ENCODE measurements at places on chromosomes 13 and 19.

DNA sequence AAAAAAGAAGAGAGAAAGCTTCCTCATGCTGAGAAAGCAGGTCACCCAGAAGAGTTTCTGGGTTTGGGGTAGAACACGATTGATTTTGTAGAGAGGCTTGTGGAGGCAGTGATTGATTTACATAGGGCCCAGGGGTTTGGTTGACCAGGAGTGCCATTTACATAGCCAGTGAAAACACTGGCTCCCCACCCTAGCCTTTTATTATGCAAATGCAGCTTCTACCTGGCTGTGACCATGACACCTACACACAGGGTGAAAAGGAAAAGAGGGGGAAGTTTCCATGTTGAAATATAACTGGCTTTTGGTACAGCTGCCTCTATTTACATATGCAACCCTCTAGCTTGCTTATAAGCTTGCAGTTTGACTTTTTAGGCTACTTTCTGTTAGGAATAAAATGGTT is 62.0 kb downstream of the ZNF100 start:
- no peak for DNase-seq

DNA sequence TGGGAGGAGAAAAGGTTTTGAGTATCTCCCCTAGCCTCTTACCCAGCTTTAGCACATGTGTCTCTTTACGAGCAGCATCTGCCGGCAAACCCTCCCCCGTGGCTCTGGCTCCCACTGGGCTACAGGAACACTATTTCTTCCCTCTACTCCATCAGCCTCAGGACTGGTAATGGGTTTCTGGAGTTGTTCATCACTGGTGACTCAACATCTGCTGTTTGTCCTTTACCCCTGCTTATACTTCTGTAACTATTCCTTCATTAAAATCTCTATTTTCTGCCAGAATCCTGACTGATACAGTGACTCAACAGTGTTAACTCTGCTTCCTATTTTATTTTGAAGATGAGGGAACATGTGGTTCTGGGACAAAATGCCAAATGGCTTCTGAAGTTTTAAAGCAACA is 437.3 kb upstream of the HTR2A start:
- no peak for DNase-seq

DNA sequence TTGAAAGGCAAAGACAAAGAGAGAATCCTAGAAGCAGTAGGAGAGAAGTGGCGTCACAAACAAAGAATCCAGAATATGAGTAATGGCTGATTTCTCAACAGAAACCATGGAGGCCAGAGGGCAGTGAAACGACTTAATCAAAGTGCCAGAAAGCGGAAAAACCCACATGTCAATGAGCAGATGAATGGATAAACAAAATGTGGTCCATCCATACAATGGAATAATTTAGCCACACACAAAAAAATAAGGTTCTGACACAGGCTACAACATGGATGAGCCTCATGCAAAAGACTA is 52.2 kb upstream of the RANBP3 start:
- no peak for DNase-seq

GRCh38 chr13:69450245-69450644 is 657.4 kb upstream of the ATXN8OS start:
- DNase-seq = no peak

- DNase-seq = no peak
Observed at GRCh38 chr13:48873587-48873986, 102.1 kb upstream of the FNDC3A start.

DNA sequence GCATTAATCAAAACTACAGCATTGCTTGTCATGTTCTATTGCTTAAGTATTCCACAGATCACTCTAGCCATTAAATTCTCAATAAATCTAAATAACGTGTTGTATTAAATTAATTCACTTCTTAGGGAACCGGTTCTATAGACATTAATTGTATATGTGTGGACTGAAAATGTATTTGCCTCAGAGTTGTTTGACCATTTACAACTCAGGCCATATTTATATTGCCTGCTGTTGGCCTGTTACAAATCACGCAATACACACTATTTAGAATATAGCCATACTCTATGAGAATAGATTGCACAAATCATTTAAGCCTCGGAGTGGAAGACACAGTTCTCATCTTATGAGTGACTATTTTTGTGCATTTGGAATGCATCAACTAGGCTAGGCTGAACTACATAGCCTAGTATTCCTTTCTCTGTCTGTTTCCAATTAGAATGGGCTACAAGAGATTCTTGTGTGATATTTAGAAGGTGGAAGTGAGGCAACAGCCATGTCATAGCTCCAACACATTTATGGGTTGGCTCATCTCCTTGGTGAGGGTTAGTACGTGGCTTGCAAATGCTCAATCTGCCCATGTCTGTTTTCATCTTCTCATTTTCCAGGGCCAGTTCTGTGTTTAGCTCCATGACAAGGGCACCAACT is 1116.1 kb downstream of the PCDH9 start:
- no peak for DNase-seq

GRCh38 chr13:37597477-37598025 is 1.0 kb downstream of the POSTN start:
- no peak for DNase-seq

- peak; percentile 15 for DNase-seq
Observed at GRCh38 chr19:41646589-41647204, 19.8 kb upstream of the CEACAM4 start.

- DNase-seq = no peak
Observed at GRCh38 chr13:40549500-40550094, 116.8 kb downstream of the FOXO1 start.

DNA sequence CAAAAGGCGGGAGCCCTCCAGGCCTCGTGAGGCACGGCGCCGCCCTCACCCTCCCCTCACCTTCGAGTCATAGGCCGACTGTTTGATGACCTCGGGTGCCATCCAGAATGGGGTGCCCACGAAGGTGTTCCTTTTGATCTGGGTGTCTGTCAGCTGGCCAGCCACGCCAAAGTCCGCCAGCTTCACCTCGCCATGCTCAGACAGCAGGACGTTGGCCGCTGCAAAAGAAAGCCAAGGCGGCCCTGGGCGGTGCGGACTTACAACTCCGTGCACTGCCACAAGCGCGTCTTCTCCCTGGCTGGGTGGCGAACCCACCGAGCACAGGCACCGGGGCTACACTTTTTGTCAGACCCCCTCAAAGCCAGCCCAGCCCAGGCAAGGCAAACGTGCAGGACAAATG is 102.1 kb downstream of the STK24 start:
- DNase-seq = no peak

DNA sequence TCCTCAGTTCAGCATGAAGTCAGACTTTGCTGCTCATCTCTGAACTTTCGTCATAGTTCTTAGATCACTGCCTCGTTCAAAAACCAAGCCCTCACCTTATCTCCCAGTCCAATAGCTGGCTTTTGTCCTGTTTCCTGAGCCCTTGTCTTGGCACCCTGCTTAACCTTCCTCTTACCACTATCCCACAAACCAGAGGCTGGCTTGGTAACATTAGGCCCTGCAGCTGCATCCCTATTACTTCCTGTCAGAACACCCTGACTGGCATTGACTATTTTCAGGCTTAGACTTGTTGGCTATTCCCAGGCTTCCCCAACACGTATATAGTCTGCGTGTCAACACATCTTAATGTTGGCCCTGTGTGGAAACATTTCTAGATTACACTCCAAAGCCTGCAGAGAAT is 172.4 kb downstream of the VWA8 start:
- no peak for DNase-seq

DNA sequence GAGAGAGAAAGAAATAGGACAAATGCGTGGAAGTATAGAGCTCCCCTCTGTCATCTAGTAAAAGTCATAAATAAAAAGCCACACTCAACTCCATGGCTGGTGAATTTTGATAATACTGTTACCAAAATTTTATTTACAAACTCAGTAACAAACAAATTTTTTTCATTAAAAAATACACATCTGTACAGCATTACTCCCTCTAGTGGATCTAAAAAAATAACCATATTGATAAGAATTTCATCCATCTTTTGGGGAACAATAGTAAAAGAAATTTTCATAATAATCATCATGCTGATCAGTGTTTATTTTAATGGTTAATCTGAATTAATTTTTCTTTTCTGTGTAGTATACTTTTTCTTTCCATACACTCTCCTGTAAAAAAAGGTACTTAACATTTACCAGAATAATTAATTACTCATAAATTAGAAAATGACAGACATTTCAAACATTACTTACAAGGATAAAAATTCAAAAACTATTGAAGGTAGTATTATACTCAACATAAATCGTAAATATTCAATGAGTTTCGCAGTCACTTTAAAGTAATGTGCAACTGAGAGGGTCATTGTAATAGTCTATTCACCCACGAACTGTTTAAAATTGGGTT is 173.5 kb upstream of the LSM14A start:
- peak; percentile 5 for DNase-seq

GRCh38 chr13:31518645-31519044 is 220.7 kb upstream of the RXFP2 start:
- no peak for DNase-seq

GRCh38 chr13:20192836-20193161 is at the start of gene GJB2:
TSS of gene GJB2 (minus strand) at chr13:20192938. CDS start at chr13:20189581, 3,357 bp downstream.
- DNase-seq = peak; percentile 15

- DNase-seq = no peak
Observed at GRCh38 chr13:87656306-87656705, 14.9 kb upstream of the SLITRK5 start.

All from CD4-positive, alpha-beta memory T cell (primary cell).